ENCODE measurements at places on chromosomes 5 and 9.
A peak's percentile ranks its signal among the peaks of the same experiment; 100 is the strongest.

DNA sequence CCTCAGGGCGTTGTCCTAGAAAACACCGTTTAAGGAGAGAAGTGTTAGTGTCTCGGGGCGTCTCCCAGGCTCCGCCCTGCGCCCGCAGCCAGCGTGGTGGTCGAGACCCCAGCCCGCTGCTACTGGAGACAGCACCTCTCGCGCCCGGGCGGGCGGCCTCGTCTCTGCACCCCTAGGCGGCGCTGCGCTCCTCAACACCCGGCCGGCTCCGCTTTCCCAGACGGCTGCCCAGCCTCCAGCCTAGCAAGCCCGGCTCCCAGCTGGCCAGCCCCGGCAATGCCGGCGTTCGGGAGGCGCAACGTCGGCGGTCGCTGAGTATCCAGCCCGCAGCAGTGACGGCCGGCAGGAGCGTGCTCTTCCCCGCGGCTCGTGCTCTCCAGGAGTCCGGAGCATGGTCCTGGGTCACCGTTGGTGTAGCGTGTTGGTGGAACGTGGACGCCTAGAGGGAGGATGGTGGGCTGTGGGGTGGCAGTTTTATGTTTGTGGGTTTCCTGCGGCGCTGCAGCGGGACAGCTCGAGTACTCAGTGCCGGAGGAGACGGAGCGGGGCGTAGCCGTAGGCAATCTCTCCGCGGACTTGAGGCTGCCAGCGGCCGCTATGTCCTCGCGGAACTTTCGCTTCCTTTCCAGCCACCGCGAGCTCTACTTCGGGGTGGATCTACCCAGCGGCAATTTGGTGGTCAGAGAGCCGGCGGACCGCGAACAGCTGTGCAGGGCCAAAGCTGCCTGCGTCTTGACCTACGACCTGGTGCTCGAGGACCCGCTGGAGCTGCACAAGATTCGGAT, 536 bp downstream of the PCDHAC1 start:
- peak; percentile 93 for DNase-seq

GRCh38 chr5:56763711-56764466, 51.5 kb upstream of the MAP3K1 start:
- no peak for DNase-seq

DNA sequence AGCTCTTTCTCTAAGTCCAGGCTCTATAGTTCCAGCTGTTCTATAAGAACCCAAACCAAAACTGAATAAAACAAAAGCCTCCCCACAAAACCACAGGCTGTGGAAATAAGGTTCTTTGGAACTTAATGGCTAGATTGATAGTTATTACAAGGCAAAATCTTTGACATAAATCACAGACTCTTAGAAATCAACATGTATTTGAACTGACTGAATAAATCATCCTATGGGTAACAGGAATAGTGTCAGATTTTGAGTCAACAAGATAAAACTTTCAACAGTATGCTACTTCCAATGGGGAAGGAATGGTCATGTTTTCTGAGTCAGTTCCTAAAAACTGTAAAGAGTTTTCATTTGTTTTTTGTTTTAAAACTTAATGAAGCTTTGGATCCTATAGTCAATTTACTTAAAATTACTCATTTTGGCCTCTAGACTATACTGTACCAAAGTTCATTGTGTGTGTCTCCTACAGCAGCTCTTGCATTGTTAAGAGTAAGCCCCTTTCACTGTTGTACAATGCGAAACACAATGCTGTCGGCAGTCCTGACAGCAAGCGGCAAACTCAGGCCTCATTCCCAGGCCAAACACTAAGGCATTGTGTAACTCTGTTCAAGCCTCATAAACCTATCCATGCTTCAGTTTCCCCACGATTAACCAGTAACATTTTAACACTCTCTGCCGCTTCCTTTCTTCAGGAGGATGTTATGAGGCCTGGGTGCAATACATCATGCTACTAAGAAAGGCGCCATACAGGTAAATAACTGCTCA, 134.1 kb downstream of the ARL15 start:
- DNase-seq: no peak

DNA sequence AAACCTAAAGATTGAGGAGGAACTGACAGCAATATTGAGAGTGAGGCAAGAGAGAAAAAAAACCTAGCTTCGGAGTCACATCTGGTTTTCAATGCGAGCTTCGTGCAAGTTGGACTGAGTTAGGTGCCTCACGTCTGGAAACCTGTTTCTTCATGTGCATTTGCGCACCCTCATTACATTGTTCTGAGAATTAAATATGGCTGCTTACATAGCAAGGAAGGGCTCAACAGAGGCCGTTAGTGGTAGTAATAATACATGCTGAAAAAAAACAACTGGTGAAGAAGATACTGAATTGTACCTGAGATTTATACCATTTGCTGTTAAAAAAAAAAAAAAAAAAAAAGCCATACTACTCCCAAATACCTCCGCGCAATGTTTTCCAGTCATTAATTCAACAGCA, 18.6 kb downstream of the DNAJA1 start:
- DNase-seq: no peak

DNA sequence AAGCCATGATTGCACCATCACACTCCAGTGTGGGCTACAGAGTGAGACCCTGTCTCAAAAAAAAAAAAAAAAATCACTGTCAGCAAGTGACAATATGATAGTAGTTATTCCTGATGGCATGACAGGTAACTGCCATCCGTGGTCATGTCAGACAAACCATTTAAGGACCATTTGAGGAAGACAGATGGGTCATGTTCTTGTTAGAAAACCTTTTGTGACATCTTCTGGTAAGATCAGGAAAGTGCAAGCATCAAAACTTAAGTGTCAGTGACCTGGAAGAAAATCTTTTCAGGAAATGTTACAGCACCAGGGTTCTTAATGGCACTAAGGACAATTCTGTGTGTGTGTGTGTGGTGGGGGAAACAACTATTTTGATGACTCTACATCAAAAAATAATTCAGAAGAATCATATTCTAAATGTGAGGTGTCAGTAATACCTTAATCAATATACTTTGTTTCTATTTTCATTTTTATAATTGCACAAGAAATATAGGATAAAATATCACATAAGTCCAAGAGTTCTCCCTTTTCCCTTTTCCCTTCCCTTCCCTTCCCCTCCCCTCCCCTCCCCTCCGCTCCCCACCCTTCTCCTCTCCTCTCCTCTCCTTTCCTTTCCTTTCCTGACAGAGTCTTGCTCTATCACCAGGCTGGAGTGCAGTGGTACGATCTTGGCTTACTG, 17.8 kb downstream of the SLC38A9 start:
- peak; percentile 24 for DNase-seq

DNA sequence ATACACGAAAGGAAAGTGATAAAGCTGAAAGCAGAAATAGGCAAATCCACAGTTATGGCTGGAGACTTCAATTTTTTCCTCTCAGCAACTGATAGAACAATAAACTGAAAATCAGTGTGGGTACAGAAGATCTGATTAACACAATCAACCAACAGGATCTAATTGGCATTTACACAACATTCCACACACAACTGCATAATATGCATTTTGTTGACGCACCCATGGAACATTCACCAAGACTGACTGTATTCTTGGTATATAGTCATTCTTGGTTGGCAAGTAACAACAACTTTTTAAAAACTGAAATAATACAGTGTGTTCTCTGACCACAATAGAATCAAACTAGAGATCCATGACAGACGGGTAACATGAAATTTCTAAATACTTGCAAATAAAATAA, 218.7 kb upstream of the S1PR3 start:
- DNase-seq: no peak

- no peak for DNase-seq
Observed at GRCh38 chr9:109346904-109347303, 26.0 kb upstream of the EPB41L4B start.

DNA sequence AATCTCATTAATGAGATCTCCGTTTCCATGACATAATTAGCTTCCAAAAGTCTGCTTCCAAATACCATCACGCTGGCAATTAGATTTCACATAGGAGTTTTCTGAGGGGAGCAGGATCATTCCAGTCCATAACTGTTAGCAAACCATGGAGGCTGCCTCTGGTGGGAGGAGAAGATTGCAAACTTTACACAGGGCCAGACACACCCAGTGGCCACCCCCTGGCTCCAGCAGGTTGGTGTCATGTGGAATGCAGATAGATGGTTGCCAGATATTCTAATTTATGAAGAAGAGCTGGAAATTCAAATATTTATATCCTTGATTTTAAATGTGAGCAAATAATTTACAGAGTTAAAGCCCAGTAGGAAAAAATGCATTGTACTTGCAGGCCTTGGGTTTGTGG, 164.2 kb downstream of the ICE1 start:
- no peak for DNase-seq

DNA sequence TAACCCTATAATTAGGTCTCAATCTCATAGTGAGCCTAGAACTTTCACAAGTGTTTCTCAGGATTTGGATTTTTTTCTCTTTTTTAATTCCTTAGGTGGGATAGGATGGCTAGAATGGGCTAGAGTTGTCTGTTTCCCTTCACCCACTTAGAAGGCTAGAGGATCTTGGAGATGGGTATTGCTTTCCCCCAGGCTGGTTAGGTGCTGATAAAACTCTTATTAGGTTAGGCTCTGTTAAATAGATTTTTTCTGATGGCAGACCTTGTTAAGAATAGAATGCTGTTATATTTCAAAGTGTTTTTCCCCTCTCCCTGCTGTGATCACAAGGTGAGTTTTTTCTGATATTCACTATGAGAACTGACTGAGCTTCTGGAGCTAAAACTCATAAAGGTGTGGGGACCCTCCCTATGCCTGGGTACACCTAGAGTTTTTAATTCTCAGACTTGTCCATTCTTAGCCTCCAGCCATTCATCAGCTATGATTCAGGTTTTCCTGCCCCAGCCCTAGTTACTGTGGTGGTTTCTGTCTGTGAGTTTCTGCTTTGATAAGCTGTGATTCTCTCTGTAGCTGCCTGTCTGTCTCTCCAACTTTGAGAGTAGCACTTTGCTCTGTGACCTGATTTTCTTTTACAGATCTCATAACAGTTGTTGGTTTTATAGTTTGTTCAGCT, 132.4 kb downstream of the HACD4 start:
- DNase-seq: no peak

- no peak for DNase-seq
Observed at GRCh38 chr9:94610181-94610606, 16.6 kb upstream of the FBP2 start.

DNA sequence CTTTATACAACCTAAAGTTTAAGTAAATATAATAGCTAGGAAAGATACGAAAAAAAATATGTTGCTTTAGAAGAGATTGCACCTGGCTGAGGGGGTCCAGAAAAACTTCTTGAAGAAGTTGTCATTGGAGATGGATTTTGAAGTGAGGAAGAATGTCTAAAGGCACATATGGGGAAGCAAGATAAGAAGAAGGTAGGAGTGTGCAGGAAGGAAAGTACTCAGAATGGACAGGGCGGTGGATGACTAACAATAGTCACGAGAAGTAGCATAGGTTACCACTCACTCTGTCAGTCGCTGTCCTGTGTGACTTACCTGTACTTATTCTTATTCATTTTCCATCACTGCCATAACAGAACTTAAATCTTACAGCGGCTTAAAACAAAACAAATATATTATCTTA, 251.6 kb downstream of the GRIA1 start:
- DNase-seq: no peak

DNA sequence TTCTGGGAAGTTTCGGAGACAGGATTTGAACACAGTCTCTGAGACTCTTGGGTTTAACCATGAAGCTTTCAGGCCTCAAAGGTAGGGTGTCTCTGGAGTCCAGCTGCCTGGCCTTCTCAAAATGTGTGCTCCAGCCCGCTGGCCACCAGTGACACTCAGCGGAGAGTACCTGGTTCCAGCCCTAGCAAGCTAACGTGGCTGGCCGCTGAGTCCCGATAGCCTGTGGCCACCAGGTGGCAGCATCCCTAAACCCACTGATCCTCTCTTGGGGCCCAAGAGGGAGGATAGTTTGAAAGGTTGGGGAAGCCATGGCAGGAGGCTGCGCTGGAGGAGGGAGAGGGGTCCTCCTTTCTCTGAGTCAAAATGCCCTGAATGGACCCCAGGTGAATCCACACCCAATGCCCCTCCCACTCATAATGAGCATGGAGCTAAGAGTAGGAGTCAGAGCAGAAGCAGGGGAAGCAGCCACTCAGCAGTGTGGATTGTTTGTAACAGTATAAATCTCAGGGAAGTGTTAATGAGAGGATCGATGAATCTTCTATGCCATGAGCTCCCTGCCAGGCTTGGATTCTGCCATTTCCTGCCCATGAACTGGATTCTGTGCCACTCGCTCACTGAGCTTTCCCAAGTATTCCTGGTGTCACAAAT, 5.4 kb upstream of the TIFAB start:
- DNase-seq: peak; percentile 84

GRCh38 chr5:124919747-124920525, 173.5 kb upstream of the ZNF608 start:
- DNase-seq: no peak

GRCh38 chr9:135592625-135593024, 31.1 kb downstream of the PAEP start:
- DNase-seq: no peak

GRCh38 chr9:121303456-121304451, 35.8 kb downstream of the GSN start:
- DNase-seq: no peak

Data from D341Med (cell line).